ENCODE measurements at places on chromosomes 11 and 22.
A peak's percentile ranks its signal among the peaks of the same experiment; 100 is the strongest.

DNA sequence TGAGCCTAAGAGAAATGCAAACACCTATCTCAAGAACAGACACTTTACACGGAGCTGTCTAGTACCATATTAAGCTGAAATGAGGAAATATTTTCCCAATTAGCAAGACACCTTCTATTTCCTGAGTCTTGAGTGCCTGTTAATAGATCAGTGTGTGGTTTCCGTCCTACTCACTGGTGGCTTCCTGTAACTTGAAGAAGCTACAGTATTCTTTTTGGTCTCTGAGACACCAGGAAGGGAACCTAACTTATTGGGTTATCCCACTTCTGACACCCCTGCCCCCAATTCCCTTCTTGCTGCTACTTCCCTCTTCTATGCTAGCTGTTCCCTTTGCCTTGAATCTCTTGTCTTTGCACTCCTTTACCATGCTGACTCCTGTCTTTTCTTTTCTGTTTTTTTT lies 92.7 kb downstream of the FDX1 start:
- DNase-seq: no peak

GRCh38 chr11:2586793-2587131 lies 113.0 kb downstream of the KCNQ1OT1 start:
- DNase-seq: no peak

DNA sequence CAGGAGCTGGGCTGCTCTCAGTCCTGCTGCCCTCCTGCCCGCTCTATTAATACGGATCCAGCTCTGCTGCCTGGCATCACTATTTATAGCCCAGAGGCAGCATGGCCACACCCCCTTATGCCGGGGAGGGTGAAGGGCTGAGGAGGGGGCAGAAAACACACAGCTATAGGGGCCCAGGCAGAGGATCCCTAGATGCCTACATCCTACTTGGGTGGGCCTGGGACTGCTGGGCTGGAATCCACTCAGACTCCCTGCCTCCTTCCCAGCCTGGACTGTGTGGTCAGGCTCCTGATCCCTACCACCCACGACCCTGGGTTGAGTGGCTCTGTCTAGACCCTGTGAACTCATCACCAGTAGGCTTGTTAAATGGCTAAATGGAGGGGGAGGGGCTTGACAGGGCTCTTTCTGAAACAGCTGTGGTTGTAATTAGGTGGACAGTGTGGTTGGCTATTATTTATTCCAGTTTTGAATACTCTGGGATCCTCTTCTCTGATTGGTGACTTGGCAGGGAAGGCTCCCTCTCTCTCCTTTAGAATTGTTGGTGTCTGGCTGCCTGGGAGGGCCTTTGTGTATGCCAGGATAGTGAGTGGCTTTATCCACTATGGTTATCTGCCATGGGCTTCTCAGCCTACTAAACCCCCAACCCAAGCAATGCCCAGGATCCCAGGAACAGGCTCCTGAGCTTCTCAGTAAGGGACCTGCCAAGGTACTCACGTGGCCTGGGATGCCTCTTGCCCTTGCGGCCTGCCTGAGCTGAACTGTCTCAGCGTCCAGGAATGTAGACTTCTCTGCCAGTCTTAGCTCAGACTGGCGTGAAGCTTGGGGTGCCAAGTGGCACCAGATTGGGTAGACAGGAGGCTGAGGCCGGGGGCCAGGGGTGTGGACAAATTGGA lies 15.2 kb downstream of the PHLDB1 start:
- DNase-seq: peak; percentile 73

GRCh38 chr11:43644621-43645299 lies 35.8 kb upstream of the HSD17B12 start:
- DNase-seq: no peak

GRCh38 chr22:29747832-29748231 lies 19.0 kb downstream of the ZMAT5 start:
- DNase-seq: no peak

- DNase-seq: no peak
These were observed 3.2 kb downstream of the CTSD start for GRCh38 chr11:1760351-1761109.

- no peak for DNase-seq
These were observed at the start of gene GRAMD4 for GRCh38 chr22:46619830-46620501. GRAMD4 (plus strand) TSS chr22:46620386; CDS start chr22:46626800, 6,414 bp downstream.

GRCh38 chr22:38599466-38599865 lies 29.5 kb upstream of the DMC1 start:
- no peak for DNase-seq

DNA sequence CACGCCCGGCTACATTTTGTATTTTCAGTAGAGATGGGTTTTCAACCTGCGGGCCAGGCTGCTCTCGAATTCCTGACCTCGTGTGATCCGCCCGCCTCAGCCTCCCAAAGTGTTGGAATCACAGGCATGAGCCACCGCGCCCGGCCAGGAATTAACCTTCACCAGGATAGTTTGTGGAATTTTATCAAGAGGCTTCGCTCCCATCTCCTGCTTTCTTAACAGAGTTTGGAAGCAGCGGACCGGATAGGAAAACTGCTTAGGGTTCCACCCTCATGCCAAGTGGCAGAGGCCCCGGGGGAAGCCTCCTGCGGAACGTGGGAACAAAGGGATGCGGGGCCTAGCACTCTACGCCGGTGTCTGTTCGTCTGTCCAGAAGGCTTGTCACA lies 229.9 kb downstream of the ST3GAL4 start:
- no peak for DNase-seq

- DNase-seq: no peak
These were observed 31.8 kb downstream of the ANO1 start for GRCh38 chr11:70109903-70110302.

DNA sequence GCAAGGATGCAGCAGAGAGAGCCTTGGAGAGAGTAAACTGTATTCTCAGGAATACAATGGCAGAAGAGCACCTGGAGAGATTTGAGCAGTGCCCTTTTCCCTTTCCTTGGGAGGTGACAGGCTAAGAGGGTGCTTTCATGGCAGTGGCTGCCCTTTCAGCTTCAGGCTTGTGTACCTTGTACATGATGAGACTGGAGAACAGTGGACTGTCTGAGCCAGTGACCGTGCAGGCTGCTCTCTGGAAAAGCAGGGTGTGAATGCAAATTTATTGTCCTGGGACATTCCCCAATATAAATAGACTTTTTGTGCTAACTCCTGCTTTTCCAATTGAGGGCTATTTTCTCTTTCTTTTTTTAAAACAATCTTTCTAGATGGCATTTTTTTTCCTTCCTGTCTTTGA lies 99.3 kb downstream of the TRIM44 start:
- no peak for DNase-seq

DNA sequence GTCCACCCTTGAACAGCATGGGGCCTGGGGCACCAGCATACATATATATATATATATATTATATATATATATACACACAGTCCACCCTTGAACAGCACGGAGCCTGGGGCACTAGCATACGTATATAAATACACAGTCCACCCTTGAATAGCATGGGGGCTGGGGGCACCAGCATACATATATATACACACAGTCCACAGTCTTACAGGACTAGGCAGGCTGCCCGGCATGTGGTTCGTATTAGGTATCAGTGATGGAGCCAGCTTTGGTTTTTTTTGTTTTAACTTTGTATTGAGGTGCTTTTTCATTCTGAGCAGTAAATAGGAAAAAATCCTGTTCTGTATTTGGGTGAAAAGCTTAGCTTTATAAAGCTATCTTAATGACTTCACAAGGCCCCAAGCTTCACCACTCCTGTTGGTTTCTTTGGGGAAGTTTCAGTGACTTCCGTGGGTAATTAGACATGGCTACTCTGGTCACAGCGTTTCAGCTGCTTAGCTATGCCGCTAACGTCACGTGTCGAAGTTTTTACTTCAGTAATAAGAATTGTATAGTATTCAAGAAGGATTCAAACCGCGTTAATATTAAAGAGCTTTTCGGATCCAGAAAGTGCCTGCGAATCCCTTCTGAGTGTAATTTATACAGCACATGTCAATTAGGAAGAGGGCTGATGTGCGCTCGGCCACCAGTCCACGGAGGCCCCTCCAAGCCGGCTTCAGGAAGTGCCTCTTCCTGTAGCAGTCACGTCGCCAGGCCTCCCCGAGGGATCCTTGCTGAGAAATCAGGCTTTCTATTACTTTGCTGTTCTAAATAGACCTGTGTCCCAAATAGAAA lies 179.7 kb downstream of the TBC1D22A start:
- peak; percentile 70 for DNase-seq

DNA sequence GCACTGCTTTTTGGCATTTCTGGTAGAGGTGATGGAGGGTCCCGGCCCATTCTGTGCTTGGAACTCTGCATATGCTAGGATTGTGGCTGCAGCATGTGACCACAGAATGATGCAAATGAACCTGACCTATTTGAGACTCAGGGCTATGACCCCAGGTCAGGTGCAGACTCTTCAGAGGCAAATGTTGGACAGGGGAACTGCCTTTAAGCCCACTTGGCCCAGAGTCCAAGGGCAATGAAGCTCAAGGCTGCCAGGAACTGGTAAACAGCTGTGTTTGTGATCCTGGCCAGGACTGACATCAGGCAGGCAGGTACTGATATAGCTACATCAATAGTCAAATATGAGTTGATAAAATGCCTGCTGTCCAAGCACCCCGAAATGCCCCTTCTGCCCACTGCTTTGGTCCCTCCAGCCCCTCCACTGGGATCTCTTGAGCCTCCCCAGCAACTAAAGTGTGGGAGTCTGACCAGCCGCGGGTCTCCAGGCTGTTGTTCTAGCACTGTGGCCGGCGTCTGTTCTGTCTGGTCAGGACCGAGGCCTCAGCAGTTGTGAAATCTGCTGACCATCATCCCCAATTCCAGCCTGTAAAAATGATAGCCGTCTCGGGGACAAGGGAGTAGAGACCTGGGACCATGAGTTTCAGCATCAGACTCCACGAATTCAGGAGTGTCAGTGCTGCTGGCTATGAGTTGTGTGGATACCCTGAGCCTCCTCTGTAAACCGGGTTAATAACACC lies 82.4 kb upstream of the EIF3D start:
- no peak for DNase-seq

DNA sequence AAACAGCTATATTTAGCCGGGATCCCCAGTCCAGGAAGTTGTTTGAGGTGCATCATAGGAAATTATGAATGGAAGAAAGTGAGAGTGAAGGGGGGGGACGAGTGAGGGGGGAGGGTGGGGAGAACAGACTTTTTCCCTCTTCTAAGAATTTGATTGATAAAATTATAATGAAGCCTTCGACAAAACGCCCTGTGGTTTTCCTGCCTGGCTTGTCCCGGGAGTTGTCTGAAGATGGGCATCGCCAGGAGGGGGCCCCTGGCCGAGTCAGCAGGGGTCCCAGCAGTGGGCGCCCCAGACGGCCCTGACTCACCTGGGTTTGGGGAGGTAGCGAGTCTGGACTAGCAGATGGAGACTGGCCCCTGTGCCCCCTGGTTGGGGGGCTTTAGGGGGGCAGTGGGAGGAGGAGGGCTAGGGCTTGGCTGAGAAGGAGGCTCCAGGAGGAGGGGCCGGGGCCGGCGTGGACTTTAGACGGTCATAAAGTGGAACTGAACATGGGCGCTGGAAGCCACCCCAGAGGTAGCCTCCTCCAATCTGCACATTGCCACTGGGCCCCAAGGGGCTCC lies 336 bp upstream of the LIF start:
- DNase-seq: no peak

DNA sequence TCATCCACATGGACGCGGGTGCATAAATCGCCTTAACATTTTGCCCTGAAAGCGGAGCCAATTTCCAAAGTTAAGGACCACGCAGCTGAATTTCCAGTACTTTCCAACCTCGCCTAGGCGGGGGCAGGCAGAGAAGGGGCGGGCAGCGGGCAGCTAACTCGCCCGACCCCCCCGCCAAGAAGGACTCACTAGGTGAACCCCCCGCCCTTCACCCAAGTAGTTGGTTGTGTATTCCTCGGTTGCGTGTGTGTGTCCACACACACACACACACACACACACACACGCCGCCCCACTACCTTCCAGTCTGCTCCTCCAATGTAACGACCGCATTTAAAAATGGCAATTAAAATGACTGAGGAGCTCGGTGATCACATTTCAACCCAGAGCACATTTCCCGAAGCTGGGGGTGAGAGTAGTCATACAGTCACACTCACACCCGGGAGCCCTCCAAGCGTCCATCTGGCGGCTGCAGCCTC lies 1.4 kb downstream of the TENM4 start:
- DNase-seq: peak; percentile 61

DNA sequence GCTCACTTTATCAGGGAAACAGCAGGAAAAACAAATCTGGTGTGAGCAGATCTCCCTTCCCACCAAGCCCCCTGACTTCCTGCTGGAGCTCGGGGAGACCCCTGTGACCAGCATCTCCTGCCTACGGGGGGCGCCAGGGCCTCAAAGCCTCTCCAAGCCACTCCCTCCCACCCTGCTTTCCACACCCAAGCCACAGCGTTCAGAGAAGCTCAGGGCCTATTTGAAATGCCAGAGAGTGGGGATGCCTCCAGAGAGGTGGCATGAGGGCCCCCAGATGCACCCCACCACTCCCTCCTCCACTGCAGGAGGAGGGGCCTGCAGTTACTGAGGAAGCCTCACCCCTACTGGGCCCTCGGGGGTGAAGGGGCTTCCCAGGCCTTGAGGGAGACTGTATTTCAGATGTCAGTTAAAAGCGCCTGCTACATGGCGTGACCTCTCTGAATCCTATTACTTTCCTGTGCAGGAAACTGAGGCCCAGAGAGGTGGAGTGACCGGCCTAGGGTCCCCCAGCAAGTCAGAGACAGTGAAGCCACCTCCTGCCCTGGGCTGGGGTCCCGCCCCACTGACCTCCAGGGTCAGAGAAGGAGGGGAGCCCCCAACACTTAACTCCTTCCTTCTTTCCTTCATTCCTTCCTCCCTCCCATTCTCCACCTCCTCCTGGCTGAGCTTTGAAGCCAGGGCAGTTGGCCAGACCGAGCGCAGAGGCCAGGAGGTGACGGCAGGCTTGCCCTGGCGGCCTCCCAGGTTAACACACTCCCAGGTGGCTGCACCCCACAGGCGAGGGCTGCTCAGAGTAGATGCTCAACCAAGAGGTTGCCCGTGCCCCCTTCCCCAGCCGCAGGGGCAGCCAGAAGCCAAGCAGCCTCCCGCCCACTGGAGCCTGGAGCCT lies 6.0 kb upstream of the CDKN1C start:
- no peak for DNase-seq

DNA sequence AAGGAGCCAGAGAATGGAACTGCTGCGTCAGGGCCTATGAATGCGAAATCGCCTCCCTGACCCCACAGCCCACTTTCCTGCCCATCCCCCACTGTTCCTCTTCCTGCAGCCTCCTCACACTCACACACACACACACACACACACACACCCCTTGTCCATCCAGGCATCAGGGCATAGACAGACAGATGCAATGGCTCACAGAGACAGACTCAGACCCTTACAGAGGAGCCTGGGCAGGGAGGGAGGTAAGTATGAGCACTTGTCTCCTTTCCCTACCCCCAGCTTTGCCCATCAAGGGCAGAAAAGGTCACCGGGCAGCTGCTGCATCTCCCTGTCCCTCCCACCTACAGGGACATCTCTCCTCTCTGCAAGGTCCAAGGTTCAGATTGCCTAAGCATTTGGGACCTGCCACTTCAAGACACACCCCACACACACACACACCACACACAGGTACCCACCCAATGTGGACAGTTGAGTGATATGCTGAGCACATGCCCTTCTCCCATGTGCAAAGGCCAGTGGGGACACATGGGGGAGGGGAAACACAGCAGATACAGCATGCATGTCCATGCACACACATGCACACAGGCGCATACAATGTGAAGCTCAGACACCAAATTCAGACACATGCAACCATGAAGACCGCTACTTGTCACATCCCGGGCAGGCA lies 2.0 kb upstream of the NRXN2 start:
- DNase-seq: no peak

GRCh38 chr11:83033972-83034672 lies 37.6 kb downstream of the RAB30 start:
- DNase-seq: peak; percentile 79

All from right forelimb (tissue), 1 donor.